ENCODE measurements at places on chromosomes 3 and 15.

GRCh38 chr3:102141096-102141927 is 292.0 kb downstream of the NFKBIZ start:
- no peak for DNase-seq

DNA sequence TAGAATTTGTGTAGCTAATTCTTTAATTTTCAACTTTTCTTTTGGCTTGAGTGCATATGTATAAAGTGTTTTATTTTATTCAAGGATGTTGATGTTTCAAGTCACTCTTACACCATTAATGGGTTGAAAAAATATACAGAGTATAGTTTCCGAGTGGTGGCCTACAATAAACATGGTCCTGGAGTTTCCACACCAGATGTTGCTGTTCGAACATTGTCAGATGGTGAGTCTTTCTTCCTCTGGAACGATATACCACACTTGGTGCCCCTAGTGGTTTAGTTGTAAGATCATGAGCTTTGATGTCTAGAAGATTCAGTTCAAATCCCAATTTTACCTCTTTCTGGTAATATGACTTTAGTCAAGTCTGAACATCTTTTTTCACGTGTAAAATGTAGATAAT is 119.3 kb downstream of the HCN4 start:
- no peak for DNase-seq

DNA sequence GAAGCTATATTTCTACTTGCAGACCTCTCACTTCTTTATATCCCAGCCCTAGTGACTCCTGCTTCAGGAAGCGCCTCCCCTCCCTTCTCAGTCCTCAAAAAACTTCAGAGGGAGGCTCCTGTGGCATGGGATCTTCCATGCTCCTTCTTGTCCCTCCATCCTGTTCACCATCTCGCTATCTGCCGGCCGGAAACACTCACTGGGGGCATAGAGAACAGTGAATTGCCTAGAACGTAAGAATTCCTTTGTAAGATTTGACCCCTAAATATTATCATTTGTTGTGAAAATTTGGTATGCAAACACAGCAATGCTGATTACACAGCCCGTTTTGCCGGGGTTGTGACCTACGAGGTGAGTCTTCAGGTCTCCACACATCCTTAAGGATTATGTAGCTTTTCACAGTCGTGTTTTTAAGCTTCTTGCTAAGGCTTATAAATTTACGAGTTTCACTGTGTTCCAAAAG is 218.7 kb upstream of the ATP10A start:
- no peak for DNase-seq

DNA sequence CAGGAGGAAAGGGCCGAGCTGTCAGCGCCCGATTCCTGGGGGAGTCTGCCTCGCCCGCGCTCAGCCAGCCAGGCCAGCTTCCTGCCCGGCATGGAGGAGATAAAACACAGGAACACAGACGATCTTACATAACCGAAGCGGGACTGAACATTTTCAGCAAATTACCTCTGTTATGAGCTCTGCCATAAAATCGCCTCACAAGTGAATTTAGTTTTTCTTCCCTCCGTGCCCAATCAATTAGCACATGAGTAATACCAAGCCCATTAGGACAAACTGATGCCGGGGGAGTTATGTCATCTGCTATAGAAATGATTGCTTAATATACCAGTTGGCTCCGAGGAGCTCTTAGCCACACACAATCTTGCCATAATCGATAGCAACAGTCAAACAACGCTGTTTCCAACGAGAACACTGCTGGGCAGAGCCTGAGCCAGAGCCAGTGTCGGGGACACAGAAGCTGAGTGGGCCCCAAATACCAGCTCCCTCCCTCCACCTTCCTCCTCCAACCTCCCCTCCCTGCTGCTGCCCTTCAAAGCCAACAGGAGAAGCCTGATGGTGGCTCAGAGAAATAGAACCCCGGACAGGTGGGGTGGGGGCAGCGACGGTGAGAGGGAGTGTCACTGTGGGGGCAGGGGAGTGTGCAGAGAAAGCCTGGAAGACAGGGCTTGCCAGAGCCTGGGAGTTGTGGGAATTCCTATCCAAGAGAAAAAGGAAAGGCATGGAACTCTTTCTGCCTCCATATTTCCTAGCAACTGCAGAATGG is 279.4 kb upstream of the TLE3 start:
- no peak for DNase-seq

DNA sequence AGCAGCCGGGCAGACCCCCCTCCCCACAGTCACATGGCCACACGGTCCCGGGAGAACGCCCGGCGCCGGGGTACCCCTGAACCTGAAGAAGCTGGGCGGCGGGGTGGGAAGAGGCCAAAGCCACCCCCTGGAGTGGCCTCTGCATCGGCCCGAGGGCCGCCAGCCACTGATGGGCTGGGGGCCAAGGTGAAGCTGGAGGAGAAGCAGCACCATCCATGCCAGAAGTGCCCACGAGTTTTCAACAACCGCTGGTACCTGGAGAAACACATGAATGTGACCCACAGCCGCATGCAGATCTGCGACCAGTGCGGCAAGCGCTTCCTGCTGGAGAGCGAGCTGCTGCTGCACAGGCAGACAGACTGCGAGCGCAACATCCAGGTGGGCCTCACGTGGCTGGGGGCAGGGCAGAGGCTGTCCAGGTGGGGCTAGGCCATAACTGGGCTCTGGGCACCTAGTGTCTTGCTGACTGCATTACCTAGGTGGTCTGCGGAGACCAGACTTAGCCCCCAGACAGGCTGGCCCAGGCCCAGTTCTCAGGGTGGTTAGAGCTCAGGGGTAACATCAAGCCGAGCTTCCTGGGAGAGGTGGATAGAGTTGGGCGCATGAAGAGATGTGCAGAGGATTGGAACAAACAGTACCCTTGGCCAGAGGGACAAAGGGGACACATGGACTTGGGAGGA is 6.1 kb downstream of the ZBTB47 start:
- no peak for DNase-seq

Data from CD4-positive, alpha-beta T cell treated with Interleukin-17A for 1 hour (primary cell).